CD4-positive, alpha-beta memory T cell (primary cell): ENCODE measurements at places on chromosomes 1 and 21. TPM values are rescaled to one million over a fixed set of nuclear protein-coding genes. Genes with fewer than 3 reads are reported as not detected.

UQCRHL gene
- polyA plus RNA-seq: 0.26 TPM

PAPPA2 gene
- polyA plus RNA-seq: not detected

RUNX1 gene
- polyA plus RNA-seq: 26.7 TPM

OR2T35 gene
- polyA plus RNA-seq: not detected

ZNF593OS gene
- polyA plus RNA-seq: 0.53 TPM

RIMKLA gene
- 0.24 TPM for polyA plus RNA-seq

S100A12 gene
- not detected for polyA plus RNA-seq

TSNAX gene
- 84.3 TPM for polyA plus RNA-seq

CHODL gene
- 0.20 TPM for polyA plus RNA-seq

TMEM125 gene
- not detected for polyA plus RNA-seq

BRDT gene
- not detected for polyA plus RNA-seq

- no peak for DNase-seq
These were observed 246.7 kb downstream of the PTPRU start for GRCh38 chr1:29482991-29483390.

DNA sequence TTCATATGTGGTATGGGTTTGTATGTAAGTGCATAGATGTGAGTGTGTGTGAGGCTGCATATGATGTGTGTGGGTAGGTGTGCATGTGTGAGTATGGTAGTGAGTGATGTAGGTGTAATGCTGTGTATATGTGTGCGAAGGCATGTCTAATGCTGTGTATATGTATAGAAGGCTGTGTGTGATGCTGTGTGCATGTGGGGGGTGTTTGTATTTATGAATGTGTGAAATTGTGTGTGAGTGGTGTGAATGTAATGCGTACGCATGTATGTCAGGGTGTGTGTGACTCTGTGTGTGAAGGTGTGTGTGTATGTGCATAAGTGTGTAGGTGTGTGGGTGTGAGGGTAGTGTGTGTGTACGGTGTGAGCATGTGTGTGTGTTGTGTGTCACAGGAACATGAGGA is 300.0 kb downstream of the OMA1 start:
- DNase-seq: no peak

- DNase-seq: no peak
These were observed 744 bp upstream of the DDX20 start for GRCh38 chr1:111754984-111755330.

DNA sequence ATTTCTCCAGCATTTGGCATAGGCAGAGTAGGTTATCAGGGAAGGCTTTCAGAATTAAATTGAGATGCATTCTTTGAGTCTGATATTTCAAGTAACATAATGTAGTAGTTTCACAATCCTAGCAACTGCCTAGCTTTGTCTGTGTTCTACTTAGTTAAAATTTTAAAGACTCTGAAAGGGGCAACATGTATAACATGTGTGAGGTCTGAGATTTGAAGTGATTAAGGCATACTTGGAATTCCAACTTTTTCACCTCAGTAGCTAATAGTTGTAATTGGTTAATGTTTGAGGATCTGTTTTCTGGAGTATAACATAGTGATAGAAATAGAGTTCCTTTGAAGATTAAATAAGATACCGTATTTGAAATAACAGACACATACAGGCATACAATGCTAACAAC is 335.2 kb upstream of the BEND5 start:
- no peak for DNase-seq

DNA sequence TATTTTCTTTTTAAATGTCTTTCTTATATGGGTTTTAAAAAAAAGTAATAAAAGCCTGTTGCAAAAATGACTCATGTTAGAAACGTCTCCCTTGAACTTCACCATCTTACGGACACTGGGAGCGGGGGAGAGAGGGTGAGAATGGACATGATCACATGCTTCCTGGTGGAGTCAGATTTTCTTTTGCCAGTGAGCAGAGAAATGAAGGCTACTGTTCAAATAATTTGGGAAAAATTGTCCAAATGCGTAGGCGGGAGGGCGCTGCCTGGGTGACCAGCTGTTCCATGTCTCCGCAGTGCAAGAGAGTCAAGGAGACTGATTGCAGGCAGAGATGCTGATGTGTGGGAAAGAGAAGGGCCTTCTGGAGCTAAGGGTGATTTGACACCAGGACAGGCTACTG is 23.1 kb downstream of the EIF2D start:
- no peak for DNase-seq

GRCh38 chr1:3789421-3790300 is 6.6 kb downstream of the LRRC47 start:
- no peak for DNase-seq

- no peak for DNase-seq
These were observed 7.3 kb upstream of the SAMSN1 start for GRCh38 chr21:14553422-14553821.

DNA sequence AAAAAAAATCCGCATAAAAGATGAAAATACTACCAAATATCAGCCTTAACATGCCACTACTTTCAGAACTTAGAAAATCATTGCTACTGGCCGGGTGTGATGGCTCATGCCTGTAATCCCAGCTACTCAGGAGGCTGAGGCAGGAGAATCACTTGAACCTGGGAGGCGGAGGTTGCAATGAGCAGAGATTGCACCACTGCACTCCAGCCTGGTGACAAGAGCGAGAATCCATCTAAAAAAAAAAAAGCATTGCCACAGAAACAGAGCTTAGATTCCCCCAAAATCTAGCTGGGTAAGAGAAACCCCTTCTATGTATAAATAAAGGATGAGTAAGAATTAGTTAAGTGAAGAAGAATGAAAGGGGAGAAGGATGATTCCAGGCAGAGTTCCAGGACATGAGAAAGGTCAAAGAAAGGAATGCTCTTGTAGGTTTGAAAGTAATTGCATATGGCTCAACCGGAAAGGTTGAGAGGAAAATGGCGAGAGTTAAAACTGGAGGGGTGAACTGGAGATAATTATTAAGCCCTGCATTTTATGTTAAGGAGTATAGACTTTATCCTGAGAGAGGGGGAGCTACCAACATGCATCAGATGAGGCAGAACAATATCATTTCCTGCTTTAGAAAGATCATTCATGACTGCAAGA is 19.7 kb upstream of the NRDC start:
- DNase-seq: no peak

DNA sequence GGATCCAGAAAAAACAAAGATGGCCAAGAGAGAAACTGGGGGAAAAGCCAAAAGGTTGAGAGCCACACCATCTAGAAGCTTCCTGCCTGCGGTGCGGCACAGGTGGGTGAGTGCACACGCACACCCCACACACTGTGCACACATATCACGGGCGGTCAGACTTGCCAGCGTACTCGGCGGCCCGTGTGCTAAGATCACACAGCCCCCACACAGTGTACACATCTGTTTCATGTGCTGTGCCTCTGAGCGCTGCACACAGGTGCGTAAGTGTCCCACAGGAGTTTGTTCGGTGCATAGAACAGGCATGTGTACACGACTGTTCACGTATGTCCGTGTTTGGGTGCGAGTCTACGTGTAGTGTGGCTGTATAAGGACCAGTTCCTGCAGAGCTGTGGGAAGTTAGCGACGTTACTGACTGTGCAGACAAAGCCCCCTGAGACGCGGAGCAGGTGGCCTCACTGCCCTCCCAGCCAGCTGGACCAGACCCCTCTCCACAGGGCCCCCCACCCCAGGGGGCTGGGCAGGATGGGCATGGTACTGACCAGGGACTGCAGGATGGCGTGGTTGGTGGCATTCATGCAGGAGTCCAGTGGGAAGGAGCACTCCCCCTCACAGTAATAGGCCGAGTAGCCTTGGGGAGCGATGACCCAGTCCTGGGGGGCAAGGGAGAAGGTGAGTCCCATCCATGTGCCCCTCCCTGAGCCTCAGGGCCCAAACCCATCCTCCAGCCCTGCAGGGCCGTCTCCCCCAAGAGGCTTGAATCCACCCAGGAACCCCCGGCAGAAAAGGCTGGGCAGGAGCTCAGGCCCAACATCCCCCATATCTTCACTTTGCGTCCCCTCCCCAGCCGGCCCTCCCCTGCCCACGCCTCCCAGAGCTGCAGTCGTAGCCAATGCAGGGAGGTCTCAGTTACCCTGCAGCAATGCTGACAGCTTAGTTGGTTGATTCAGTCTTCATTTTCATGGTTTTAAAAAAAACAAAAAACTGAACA is 8.3 kb downstream of the OXCT2 start:
- no peak for DNase-seq

DNA sequence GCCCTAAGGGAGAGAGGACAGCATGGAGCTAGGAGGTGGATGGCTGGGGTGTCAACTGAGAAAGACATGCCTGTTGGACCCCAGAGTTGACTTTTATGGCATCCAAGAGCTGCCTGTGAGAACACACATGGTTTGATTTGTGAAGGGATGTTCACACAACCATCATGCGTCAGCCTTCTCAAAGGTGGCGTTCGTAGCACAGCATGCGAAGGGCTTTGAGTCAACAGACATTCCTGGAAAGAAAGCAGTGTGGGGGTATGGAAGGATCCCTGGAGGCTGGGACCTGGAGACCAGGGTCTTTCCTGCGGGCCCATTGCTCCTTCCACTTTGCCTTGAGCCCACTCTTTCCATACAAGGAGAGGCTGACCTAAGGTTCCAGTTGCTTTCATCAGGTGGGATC is 6.4 kb upstream of the WNT3A start:
- no peak for DNase-seq

- DNase-seq: peak; percentile 54
These were observed 474.5 kb downstream of the PTPRC start for GRCh38 chr1:199113265-199113869.
